ENCODE measurements at places on chromosomes 7 and 10.

- no peak for DNase-seq
Measured at GRCh38 chr7:138036135-138036534, 34.2 kb upstream of the CREB3L2 start.

DNA sequence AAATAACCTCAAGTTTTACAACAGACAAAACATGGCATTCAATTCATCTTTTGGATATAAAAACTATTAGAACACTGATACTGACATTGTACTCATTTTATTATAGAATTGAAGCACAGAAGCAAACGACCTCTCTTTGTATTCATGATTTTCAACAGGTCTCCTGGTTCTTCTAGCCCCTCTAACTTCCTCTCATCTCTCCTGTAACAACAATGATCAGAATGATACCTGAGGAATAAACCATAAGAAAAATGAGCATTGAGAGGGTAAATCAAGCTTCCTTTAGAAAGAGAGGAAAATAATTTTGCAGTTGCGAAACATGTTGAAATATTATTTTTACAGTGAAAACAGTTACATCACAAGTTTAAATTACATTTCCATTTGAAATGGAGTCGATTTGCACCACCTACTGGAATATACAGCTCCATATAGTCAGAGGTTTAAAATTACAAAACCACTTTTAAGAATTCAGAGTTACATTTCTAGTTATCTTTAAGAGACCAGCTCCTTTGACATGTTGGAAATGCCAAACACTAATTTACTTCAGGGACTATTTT is 17.5 kb upstream of the TEX36 start:
- DNase-seq, result no peak

- DNase-seq, result peak; percentile 95
Measured at GRCh38 chr10:53314876-53315275, 542.3 kb upstream of the MBL2 start.

GRCh38 chr10:100746784-100747455 is 1.5 kb downstream of the PAX2 start:
- DNase-seq, result no peak
